ENCODE measurements at places on chromosomes 12 and 14.

- no peak for DNase-seq
These were observed 296.4 kb downstream of the ADAMTS20 start for GRCh38 chr12:43255522-43256111.

- DNase-seq, result no peak
These were observed 64.8 kb upstream of the CMKLR1 start for GRCh38 chr12:108403952-108404351.

GRCh38 chr14:68249661-68250451, 430.3 kb downstream of the RAD51B start:
- no peak for DNase-seq

- DNase-seq, result no peak
These were observed 53.3 kb upstream of the LRRK2 start for GRCh38 chr12:40171501-40171900.

- DNase-seq, result no peak
These were observed 210.7 kb upstream of the ATP2B1 start for GRCh38 chr12:89919241-89919906.

- no peak for DNase-seq
These were observed 115.9 kb downstream of the TPH2 start for GRCh38 chr12:72054511-72054910.

- no peak for DNase-seq
These were observed 92.3 kb upstream of the BCAT1 start for GRCh38 chr12:25041006-25041741.

GRCh38 chr12:19946550-19946949, 421.8 kb upstream of the PDE3A start:
- DNase-seq, result no peak

DNA sequence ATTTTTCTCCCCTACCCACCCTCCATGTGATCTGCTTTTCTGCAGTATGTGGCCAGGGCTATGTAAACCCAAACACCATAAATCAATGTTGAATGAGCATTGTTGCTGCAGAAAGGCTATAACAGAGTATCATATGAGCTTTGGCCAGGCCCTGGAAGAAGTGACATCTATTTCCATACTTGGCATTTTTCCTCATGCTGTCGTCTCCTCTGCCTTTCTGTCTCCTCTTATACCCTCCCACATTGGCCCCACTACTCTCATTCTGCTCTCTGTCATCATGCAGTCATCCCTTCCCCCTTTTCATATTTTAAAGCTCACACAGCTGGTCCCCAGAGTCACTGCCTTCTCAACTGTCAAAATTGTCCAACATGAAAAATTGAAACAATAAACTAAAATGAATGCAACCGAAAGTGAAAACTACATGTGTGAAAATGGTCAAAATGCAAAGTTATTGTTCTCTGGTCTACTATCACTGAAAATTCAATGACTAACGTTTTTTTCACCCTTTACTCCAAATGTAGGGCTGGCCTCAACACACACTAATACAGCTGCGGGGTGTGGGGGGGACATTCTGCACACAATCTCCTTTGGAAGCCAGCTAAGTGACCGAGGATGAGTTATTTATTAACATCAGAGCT, 290.7 kb upstream of the TMPO start:
- no peak for DNase-seq

DNA sequence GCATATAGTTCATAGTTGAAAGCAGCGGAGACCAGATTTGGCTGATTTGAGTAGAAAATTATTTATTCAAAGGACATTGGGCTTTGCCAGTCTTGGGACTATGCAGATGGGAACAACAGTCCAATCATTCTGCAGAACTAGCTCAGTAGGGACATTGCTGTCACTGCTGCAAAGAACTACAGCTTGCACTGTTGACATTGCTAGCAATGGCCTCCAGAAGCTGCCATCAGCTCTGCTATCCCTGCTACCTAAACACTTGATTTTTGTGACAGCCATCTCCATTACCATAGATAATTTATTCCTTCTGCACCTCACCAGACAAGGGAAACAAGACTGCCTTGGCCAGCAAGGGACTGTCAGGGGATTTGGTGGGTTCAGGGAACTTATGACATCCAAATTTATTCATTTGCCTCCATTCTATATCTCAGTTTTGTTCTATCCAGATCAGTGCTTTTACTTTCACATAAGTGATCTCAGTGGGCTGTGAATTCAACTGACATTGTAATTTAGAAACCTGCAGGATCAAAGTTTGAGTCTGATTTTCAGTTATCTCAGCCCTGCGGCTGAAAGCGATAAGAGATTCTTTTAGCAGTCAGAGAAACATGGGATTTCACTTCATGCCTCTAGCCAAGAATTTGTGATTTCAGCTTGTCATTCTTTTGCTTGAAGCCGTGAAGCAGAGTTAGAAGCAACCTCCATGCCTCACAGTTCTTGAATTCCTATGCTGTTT, 136.7 kb upstream of the FBXO33 start:
- no peak for DNase-seq

- no peak for DNase-seq
These were observed 27.1 kb downstream of the CLIP1 start for GRCh38 chr12:122395319-122395718.

DNA sequence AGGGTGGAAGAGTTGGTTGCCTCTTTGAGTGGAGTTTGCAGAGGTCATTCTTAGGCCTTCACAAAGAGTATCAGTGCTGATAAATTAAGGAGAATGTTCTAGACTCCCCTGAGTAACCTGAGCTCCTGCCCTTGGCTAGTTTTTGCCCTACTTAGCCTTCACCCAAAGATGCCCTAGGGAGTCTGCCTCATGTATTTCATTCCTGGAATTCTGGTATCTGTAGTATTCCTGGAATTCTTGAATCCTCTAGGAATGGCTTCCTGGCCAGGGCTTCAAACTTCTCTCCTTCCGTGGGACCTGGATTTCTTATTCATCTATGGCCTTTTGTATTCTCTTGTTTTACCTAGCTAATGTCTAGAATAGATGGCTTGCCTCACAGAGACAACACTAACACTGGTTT, 701.1 kb downstream of the NOVA1 start:
- no peak for DNase-seq

- DNase-seq, result no peak
These were observed 126.9 kb upstream of the KRAS start for GRCh38 chr12:25377469-25378177.

GRCh38 chr12:66127650-66128049, 2.9 kb downstream of the LLPH start:
- DNase-seq, result no peak

- no peak for DNase-seq
These were observed 120.7 kb downstream of the FOXN3 start for GRCh38 chr14:89296281-89296745.

DNA sequence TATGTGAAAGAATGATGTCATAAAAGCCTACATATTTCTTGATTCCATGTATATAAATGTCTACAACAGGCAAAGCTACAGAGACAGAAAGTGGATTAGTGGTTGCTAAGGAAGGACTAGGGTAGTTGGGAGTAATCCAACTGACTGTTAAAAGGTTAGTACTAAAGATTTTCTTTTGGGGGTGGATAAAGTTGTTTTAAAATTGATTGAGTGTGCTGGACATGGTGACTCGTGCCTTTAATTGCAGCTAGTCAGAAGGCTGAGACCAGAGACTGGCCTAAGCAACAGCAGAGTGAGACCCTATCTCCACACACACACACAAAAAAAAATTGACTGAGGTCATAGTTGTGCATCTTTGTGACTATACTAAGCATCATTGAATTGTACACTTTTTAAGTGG, 234.3 kb downstream of the C12orf50 start:
- no peak for DNase-seq

DNA sequence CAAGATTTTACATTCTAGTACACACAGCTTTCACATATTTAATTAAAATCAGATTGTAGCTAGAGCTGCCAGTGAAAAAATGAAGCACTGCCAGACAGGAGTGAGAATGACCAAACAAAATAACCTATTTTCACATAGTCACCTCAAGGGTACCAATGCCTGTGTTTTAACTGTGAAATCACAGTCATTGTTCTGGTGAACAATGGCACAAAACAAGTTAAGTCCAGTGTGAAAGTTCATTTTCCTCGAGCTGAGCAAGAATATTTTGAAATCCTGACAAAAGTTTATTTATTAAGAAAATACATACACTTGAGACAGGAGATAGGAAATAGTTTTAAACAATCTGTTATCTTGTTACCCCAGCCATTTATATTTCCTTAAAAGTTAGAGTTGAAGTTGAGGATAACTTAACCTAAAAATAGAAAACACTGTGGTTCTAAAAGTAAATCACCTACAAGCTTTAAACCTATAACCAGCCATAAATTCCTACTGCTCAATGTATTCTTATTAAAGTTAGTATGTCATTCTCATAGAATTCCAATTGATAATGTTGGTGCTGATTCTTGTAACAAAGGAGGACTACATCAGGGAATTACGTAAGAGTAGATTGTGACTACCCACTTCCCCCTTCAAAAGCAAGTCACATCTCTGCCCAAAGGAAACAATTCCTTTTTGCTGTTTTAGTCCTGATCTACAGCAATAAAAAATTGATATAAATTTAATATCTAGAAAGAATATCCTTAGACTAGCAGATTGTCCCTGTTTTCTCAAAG, 15.9 kb downstream of the DENND5B start:
- DNase-seq, result no peak

DNA sequence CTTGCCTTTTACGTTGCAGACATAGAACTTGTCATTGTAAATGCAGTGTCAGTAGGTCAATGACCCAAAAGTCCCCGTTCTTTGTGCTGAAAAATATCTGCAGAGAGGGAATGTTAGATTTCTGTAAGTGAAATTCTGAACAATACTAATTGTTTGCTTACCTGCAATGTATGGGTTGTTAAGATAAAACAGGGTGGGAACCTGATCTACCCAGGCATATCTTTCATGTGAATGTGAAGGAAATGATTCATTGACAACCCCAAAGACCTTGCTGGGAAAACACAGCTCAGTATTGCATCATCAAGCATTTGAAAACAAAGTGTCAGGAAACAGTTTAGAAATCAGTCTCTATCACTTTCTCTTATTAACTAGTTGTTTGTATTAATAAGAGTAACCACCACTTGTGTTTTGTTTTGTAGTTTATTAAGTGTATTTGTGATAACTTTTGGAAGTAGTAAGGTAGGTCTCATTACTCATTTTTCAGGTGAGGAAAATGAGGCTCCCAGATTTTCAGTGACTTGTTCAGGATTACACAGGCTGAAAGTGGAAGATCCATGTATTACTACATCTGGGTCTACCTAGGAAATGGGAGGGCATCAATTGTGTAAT, 57.9 kb upstream of the SLC38A2 start:
- no peak for DNase-seq

DNA sequence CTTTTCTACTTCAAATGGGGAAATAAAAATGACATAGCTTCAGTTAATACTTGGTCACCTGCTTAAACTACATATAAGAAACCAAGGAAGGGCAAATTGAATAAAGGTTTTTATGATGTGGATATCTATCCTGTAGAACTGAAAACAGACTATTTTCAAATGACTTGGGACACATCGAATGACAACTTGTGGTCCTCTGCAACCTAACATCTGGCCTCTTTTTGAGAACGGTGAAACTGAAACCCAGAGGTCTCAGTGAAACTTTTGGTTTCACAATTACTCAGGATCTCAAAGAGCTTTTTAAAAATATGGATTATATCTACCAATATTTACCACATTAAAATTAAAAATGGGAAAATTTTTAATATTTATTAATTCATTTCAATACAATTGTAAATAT, 65.2 kb downstream of the PPP2R5E start:
- DNase-seq, result no peak

DNA sequence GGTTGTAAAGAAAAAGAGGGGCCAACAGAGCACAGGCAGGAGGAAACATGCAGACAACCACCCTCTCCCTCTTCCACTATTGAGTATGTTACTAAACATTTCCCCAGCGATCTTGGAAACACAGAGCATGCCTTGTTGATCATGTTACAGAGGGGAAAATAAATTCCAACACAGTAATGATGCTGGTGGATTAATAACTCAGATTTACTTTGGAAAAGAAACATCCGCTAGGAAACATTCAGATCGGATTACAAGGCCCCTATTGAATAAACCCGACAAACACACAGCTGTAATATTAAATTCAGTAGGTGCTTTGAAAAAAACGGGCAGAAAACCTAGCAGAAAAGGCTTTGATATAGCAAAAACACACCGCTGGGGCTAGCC, 5.4 kb downstream of the BMP4 start:
- no peak for DNase-seq

DNA sequence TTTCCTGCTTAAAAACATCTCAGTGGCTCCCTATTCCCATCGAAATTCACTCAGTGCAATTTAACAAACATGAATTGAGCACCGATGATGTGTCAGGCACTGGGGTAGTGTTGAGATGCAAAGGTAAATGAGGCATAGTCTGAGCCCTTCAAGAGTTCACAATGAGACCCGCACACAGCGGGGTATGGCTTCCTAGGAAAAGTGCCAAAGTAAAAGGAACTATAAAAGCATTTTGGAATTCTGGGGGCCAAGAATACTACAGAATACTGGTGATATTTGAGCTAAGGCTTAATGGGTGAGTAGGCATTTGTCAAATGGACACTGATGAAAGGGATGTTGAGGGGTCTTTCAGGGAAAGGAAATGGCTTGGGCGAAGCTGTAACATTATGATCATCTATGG, 315.4 kb downstream of the DPF3 start:
- DNase-seq, result no peak

DNA sequence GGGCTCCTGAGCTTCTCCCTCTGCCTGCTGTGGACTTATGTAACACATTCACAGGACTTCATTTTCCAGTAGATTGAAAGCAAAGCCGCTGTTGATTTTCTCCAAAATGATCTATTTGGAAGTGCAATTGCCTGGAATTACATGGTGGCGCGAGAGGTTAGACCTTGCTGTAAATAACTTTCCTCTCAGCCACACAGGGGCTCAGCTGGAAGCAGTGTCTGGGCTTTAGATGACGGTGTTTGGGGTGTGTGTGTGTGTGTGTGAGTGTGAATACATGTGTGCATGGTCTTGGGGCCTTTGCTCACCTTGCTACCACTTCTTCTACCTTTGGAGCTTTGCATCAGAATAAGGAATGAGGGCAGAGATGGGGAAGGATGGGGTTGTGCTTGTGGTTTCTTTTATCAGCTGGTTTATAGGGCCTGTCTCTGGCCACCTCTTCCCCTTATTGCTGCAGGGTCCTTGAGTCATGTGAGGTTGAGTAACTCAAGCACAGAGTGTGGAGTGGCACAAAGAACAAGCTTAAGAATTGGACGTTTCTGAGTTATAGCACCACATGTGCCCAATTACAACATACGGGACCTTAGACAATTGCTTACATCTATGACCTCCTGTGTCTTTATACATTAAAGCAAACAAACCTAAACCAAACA, 280.6 kb downstream of the NRXN3 start:
- no peak for DNase-seq

GRCh38 chr14:32618991-32619390, 289.9 kb downstream of the AKAP6 start:
- no peak for DNase-seq

DNA sequence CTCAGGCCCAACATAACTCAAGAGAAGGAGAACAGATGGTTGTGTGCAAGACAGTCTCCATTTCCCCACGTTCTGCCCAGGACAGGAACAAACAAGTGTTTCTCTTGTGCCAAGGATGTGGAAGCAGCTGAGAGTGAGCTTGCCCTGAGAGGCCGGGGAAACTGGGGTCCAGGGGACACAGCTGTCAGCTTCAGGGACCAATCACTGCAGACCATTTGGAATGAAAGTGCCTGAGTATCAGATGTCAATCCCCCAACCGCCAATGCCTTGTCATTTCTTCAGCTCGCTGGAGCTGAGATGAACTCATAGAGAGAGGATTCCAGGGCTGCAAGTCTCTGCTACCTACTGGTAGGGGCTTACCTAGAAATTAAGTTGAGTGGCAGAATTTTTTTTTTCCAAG, 71.9 kb upstream of the METAP2 start:
- DNase-seq, result no peak

GRCh38 chr12:104010121-104010520, 39.9 kb downstream of the GLT8D2 start:
- no peak for DNase-seq

Measured in stimulated activated CD8-positive, alpha-beta memory T cell treated with anti-CD3 and anti-CD28 coated beads, Interleukin-7, amount 100 ng/mL, for 24 hours (primary cell).